Right ventricle myocardium superior (tissue), 1 donor: ENCODE measurements at places on chromosomes 11 and 22.

DNA sequence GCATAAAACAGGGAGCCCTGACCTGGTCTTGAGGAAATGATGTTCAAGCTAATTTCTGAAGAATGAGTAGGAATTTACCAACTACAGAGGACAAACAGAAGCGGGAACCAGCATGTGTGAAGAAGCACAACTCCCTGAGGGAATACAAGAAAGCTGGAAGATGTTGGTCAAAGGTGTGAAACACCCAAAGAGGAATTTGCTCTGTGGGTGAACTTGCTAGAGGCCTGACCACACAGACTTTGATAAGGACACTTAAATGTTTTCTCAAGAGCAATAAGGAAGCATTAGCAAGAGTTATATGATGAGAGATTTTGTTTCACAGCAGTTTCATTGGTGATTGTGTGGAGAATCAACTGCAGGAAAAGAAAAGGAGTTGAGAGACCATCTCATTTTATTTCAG lies 17.6 kb downstream of the SLC5A12 start:
- DNase-seq = no peak

- no peak for DNase-seq
Measured at GRCh38 chr11:131463162-131463561, 92.7 kb downstream of the NTM start.

GRCh38 chr11:95335989-95336388 lies 105.0 kb upstream of the SESN3 start:
- DNase-seq = no peak

GRCh38 chr11:129265125-129265788 lies 73.1 kb upstream of the ARHGAP32 start:
- DNase-seq = no peak

DNA sequence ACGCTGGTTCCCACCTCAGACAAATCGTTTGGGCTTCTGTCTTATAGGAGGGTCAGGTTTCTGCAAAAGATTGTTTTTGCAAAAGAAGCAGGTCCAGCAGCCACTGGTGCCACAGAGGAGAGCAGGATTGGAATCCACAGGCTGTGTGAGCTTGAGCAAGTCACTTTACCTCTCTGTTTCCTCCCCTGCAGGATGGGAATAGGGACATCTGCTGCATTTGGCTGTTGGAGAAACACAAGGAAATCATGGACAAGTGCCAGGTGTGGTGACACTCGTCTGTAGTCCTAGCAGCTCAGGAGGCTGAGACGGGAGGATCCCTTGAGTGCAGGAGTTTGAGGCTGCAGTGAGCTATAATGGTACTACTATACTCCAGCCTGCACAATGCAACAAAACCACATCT lies 422.6 kb downstream of the MN1 start:
- DNase-seq = no peak

DNA sequence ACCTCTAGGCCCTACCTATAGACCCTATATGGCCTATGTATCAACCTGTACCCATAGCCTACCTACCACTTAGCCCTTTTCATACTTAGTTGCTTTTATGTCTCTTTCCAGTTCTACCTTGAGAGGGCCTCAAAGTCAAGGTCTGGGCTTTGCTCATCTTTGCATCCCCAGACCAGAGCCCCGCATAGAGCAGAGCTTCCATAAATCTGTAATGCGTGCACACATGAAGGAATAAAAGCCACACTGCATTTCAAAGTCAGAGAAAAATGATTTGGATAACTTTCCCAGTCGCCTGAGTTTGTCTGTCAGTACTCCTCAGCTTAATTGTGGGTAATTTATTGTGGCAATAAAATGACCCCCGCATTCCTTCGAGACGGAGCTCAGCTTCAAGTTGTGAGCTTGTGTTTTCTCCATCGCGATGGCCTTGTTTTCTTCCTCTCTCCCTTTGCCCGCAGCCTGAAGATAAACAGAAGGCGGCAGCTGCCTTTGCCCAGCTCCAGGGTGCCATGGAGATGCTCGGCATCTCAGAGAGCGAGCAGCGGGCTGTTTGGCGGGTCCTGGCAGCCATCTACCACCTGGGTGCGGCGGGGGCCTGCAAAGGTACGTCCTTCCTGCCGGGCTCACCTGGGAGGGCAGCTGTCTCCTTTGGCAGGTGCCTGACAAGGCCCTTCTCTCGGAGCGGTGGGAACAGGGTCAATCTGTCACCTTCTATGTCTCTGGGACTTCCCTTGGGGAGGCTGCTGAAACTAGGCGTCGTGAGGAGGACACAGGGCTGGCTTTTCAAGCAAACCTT lies 55.7 kb downstream of the MYO18B start:
- no peak for DNase-seq

DNA sequence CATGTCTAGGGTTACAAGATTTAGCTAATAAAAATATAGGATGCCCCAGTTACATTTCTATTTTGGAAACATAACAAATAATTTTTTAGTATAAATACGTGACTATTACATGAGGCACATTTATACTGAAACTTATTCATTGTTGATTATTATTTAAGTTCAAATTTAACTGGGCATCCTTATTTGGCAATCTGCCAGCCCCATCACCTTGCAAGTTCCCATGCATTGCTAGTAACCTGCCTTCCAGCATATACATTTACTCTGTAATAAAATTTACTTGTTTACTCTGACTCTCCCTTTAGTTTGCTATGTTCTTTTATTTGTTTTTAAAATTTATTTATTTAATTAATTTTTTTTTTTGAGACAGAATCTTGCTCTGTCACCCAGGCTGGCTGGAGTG lies 654.9 kb upstream of the CCDC90B start:
- no peak for DNase-seq

- DNase-seq = no peak
Measured at GRCh38 chr11:73274722-73275380, 2.7 kb downstream of the P2RY6 start.

GRCh38 chr22:47369020-47369419 lies 606.6 kb downstream of the TBC1D22A start:
- no peak for DNase-seq

DNA sequence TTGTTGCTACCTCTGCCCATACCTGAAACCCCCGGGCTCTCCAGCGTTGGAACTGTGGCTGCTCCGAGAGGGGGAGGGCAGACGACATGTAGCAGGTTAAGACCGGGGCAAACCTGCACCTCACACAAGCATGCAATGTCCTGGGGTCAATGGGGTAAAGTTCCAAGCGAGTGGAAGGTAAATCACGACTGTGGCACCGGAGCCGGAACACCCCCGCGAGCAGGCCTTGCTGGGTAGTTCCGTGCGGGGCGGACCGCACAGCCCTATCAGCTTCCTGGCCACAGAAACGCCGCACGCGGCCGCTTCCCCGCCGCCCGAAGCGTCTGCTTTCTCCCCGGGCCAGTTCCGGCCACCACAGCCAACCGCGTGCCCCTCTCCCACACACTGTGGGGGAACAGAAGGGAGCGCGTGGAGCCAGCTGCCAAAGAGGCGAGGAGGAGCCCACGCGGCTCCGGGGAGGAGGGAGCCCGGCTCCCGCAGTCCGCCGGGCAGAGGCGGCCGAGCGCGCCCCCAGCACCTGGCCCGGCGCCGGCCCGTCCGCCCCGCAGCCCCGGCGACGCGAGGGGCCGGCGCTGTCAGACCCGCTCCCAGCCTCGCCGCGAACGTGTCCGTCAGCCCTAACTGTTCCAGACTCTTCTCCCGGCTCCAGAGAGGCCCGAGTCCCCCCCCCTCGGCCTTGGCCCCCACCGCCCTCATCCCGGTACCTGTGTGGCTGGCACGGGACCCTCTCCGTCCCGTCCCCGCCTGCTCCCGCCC lies 1.6 kb downstream of the SPTBN2 start:
- DNase-seq = no peak

DNA sequence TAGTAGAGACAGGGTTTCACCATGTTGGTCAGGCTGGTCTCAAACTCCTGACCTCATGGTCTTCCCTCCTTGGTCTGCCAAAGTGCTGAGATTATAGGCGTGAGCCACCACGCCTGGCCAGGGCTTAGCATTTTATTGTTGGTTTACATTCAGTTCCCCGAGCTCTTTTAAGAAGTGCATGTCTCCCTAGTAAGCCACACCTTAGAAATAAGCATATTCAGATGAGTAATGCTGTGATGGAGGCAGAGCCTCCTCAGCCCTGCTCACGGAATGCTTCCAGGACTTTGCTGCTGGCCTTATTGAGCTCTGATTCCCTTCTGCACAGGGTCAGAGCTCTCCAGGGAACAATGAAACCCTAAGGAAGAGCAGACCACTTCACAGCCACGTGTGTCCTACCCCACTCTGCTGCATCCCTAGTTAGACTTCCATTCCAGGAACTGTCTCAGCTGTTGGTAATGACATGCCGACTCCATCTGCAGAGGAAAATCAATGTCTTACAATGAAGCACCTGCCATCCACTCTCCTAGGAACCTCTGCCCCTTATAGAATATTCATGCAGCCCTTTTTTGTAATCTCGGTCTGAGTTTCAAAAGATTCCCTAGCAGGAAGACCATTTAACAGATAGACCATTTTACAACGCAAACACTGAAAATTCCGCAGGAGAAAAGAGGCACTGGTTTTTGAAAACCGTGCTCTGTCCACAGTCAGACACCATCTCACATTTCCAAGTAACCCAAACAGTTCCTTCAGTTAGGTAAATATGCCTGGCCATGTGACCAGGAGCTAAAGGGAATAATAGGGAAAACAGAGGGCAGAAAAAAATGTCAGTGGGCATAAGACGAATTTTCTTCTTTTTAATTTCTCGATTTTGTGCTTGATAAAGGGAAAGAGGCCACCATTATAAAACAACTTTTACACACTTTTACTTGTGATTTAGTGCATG lies 1.7 kb upstream of the JAM3 start:
- DNase-seq = no peak

DNA sequence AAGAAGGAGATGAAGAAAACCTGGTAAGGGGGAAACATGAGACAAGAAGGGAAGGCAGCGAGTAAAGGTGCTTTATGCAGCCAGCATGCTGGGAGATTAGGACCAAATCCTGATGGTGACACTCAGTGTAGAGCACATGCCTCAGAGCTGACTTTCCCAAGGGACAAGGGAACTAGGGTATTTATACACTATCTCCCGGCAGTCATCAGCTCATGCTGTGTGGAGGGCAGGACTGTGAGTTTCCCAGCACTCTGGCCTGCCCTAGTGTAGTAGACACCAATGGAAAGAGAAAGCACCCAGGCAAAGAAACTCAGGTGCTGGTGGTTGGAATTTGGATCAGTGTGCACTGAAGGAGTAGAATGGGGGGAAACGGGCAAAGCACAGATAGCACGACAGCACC lies 128.3 kb upstream of the CSNK2A3 start:
- DNase-seq = no peak

DNA sequence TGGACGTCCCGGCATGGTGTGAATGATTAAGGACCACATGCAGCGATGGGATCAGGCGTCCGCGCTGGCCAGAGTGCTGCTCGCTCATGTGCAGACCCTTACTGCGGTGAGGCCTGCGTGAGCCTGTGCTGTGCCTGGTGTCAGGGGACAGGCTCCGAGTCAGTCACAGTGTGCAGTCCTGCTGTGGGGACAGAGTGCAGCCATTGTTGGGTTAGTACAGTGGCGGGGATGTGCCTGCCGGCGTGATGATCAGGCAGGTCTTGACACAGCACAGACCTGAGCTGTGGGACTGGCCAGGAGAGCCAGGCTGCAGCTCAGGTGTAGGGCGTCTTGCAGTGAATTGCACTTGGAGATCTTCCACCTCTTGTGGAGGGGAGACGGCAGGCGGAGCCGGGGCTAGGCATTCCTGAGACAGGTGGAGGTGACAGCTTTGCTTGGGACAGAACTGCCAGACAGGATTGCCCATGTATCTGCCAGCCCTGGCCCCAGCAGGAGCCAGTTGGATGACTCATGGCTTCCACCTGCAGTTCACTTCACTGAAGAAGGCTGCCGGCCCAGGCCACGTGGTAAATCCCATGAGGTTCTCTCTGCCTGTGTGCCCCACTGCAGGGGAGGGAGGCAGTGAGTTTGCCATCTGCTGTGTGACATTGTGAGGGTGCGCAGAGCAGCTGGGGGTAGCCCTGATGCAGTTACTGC lies 17.3 kb downstream of the TRMU start:
- peak; percentile 78 for DNase-seq

GRCh38 chr11:112167145-112167544 lies at the start of gene TEX12:
Gene TEX12, plus strand, starts transcription at chr11:112167372. Its CDS starts 1,897 bp downstream, at chr11:112169269.
- no peak for DNase-seq

GRCh38 chr11:93498641-93499040 lies 44.5 kb downstream of the SMCO4 start:
- no peak for DNase-seq

DNA sequence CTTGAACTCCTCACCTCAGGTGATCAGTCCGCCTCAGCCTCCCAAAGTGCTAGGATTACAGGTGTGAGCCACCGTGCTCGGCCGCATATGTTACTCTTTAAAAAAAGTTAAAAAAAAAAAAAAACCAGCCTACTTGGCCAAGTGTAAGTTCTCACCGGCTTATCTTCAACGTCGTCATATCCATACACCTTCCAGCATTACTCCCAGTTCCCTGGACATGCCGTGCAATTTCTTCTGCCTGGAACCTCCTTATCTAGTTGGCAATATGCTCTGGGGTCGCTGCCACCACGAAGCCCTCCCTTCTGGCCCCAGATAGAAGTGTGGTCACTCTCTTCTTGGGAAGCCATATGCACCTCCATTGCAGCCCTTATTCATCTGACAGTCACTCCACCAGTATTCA lies 36.3 kb upstream of the CBX7 start:
- DNase-seq = no peak

DNA sequence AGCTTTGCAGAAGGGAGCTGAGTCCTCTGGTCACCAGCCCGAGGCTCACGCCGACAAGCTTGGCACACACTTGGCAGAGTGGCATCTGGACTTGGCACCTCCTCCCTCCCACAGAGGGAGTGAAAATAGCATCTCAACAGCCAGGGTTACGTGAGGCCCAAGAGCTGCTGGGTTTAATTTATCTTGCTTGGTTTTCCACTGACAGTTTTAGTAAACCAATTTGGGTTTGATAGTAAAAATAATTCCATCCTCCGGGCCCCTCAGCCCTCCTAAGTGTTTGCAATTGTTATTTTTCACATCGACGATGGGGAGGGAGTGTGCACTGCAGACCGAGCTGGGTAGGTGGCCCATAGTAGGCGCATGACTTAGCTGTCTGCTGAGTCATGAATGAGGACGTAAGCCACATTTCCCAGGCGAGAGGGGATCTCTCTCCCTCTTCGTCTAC lies 107.6 kb upstream of the ASPHD2 start:
- peak; percentile 72 for DNase-seq

- no peak for DNase-seq
Measured at GRCh38 chr11:104043678-104044239, 7.3 kb downstream of the DDI1 start.

- DNase-seq = no peak
Measured at GRCh38 chr11:112526699-112527416, 266.2 kb upstream of the PLET1 start.

GRCh38 chr11:12469451-12469850 lies 92.1 kb downstream of the PARVA start:
- DNase-seq = peak; percentile 56

DNA sequence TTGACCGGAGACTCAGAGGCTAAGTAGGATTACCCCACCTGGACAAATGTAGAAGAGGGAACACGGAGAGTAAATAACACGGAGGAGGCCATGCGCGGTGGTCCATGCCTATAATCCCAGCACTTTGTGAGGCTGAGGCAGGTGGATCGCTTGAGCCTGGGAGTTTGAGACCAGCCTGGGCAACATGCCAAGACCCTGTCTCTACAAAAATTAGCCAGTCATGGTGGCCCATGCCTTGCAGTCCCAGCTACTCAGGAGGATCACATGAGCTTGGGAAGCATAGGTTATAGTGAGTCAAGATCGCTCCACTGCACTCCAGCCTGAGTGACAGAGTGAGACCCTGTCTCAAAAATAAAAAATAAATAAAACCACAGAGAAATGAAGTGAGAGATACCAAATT lies 53.9 kb downstream of the AMOTL1 start:
- DNase-seq = no peak
